CD8-positive, alpha-beta memory T cell (primary cell): ENCODE measurements at places on chromosomes 3 and 15. TPM values are rescaled to one million over a fixed set of nuclear protein-coding genes. Genes with fewer than 3 reads are reported as not detected.

DNA sequence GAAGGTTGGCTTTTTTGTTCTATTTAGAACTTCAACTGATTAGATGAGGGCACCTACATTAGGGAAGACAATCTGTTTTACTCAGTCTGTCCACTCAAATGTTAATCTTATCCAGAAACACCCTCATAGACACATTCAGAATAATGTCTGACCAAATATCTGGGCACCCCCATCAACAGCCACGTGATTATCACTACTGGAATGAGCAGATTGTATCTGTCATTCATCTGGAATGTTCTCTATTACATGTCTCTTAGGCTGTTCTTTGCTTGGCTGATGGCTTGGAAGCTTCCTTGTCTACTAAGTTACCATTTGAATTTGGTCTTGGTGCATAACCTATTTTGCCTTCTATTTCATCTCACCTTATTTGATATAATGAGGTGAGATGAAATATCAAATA is 15.7 kb upstream of the LRRC58 start:
- no peak for DNase-seq

DNA sequence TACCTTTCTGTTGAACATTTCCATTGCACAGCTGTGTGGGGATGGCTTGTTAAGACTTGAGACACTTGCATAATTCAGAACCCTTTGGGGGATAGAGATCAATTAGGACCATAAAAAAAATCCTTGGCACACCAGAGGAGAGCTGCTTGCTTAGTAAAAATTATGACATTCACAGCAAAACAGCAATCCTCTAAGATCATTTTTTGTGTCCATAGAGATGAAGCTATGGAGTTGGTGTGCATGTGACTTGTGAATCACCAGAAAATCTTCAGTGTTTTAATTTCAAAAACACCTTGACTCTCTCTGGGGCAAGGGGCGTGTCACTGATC is 7.7 kb downstream of the COL8A1 start:
- no peak for DNase-seq

GRCh38 chr15:92921215-92922131 is 21.3 kb downstream of the CHD2 start:
- DNase-seq, result no peak

DNA sequence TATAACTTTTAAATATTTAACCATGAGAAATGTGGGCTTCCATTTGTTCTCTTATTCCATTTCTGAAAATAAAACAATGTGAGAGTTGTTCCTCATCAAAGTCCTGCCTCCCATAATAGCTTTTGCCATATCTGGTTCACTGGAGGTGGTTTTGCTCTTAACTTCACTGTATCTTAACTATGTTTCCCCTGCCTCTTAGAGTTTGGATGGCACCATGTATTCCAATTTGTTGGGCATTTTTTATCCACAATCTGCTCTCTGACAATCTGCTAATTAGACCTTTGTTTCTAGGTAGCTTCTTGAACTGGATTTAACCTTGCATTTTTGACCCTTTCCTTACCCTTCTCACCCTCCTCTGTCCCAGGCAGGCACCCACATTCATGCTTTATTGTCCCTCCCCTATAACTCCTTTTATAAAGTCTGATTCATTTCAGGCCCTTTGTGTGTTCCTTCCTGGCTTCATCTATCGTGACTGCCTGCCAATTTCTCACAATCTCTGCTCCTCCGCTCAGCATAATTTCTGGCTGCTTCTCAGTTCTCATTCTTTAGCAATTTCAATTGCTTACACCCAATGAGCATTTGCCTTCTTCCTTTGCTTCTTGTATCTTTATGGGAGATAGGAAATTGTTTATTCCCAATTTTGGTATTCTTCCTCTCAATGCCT is 144.2 kb upstream of the ARHGEF26 start:
- DNase-seq, result no peak

GRCh38 chr15:57878573-57878972 is 172.1 kb downstream of the POLR2M start:
- no peak for DNase-seq

MAGI1 gene
- 0.42 TPM for total RNA-seq

- no peak for DNase-seq
These were observed 33.9 kb upstream of the ACAN start for GRCh38 chr15:88769161-88769971.

- no peak for DNase-seq
These were observed 35.6 kb downstream of the MAP2K5 start for GRCh38 chr15:67578020-67578600.

GRCh38 chr3:98978068-98978811 is 76.7 kb upstream of the DCBLD2 start:
- no peak for DNase-seq

ZBED2 gene
- total RNA-seq, result 547 TPM

DNA sequence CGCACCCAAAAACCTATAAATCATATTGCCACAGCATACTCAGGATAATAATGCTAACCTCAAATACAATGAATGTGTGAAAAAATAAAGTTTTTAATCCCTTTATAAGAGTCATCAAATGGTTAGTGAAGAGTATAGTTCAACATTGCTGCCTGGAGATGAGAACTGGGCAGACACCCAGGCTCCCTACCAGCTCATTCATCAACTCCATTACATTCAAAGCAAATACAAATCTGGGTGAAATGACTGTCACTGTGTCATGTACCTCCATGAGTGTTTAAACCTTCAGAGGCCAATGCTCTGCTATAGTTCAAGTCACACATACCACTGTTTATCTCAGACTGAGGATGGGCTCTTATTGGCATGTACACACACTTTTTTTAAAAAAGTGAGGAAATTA is 167.2 kb upstream of the KCNMB2 start:
- no peak for DNase-seq
